ENCODE measurements at places on chromosomes 1 and 21.

- DNase-seq: peak; percentile 27
Measured at GRCh38 chr1:3471356-3472087, 17.1 kb downstream of the ARHGEF16 start.

DNA sequence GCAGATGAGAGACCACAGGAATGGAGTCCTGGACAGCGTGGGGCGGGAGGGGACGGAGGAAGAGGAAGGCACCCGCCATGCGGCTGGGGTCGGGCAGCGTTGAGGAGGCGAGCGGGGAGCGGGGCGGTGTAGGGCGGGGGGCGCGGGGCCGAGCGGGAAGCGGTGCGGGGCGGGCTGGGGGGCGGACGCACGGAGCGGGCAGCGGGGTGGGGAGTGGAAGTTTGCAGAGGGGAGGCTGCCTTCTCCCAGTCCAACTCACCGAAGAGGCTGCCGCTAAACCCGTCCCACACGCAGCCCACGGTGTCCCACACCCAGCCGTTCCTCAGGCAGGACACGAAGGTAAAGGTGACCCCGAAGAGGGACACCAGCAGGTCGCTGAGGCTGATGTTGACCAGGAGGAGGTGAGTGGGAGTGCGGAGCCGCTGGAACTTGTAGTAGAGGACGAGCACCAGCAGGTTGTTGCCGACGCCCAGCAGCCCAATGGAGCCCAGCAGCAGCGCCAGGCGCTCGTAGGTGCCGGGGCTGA is 483 bp downstream of the CHML start:
- no peak for DNase-seq

DNA sequence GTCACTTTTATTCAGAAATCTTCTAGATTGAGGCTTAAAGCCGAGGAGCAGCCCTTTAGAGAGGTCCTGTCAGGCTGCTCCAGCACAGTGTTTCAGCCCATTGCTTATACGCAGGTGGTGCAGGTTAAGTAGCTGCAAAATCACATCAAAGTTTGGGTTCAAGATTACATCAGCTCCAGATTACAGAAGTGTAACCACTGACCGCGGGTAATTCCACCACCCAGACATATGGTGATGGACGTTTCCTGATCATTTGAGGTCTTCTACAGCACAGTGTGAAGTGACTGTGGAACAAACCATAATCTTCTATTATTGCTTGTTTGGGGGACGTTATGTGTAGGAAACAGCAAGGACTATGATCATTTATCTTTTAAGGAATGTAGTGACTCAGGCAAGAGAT is 11.8 kb downstream of the C1orf115 start:
- peak; percentile 22 for DNase-seq

DNA sequence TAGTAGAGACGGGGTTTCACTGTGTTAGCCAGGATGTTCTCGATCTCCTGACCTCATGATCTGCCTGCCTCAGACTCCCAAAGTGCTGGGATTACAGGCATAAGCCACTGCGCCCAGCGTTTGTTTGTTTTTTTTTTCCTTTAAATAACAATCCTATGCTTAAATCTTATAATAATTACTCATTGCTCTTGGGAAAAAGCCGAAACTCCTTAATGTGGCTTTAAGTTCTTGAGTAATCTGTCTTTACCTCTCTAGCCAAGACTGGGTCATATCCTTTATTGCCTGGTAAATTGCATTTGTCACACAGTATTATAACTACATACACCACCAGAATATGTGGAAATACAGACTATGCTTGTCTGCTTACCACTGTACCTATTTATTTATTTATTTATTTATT is 97.1 kb downstream of the MACF1 start:
- no peak for DNase-seq

- DNase-seq: no peak
Measured at GRCh38 chr21:41932191-41932575, 21.6 kb downstream of the C2CD2 start.

DNA sequence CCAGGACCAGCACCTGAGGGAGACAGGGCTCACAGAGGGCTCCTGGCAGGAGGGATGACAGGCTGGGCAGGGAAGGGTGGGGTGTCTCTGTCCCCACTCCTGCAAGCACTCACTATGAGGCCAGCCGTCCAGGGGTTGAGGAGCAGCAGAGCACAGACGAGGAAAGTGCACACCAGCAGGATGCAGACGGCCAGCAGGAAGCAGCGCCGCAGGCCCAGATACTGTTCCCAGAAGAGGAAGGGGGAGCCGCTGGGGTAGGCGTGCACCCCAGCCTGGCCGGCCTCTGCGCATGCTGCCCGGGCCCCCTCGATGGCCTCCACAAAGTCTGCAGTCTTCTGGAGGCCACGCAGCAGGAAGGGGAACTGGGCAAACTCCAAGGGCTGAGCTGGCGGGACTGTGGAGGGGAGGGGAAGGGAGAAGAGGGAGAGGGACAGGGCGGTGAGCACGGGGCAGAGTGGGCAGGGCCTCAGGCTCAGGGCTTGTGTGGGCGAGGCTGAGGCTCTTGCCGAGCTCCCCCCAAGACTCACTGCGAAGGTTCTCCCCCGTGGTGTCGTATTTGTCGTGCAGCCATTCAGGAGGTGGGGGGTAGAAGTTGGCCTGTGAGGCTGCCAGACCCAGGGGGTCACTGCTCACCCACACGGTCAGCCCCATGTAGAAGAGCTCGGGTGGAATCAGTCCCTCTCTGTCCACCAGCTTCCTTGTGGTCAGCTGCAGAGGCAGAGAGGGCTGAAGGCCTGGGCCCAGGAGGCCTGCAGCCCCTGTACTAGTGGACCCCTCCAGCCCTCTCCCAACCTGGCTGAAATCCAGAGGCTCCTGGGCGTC is 16.5 kb downstream of the PTCH2 start:
- peak; percentile 94 for DNase-seq

- DNase-seq: no peak
Measured at GRCh38 chr1:169733924-169734323, at the start of gene SELE. SELE (minus strand) TSS chr1:169734079; CDS start chr1:169733612, 467 bp downstream.

- no peak for DNase-seq
Measured at GRCh38 chr1:233617025-233617424, 3.1 kb downstream of the KCNK1 start.

DNA sequence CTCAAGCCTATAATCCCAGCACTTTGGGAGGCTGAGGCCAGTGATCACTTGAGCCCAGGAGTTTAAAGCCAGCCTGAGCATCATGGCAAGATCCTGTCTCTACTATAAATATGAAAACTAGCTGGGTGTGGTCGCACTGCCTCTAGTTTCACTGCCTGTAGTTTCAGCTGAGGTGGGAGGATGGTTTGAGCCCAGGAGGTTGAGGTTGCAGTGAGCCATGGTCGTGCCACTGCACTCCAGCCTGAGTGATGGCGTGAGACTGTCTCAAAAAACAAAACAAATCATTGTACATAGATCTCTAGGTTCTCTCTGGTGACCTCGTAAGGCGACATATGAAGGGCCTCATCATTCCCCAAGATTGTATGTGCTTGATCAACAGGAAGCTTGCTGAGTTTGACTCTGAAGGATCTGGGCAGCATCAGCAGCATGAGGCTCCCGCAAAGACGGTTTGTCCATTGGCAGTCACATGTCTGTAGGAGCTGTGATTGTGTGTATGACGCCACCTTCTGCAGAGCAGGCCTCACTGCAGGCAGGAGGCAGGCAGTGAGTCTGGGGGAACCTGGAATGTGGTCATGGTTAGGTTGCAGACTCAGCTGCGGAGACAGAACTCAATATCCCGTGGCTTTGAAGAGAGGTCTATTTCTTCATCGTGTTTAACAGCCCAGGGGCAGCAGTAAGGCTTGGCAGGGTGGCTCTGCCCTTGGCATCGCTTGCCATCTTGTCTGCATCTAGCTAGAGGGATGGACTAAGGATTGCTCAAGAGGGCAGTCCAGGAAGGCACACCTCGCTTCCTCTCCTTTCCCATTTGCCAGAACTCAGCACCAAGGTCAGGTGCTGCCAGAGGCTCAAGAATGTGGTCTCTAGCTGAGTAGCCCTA is 14.0 kb downstream of the ATP5PO start:
- peak; percentile 44 for DNase-seq

GRCh38 chr1:18830596-18830995 is 28.9 kb downstream of the TAS1R2 start:
- no peak for DNase-seq

DNA sequence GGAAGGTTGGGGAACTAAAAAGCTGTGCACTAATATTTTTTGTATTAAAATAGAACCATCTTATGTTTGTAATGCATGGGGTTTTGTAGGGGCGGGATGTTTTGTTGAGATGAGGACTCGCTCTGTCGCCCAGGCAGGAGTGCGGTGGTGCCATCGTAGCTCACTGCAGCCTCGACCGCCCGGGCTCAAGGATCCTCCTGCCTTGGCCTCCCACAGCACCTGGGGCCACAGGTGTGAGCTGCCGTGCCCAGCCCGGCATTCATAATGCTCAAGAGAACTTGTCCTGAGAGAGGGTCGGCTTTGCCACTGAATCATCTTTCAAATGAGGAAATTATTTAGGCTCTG is 3.0 kb upstream of the C1orf159 start:
- no peak for DNase-seq

DNA sequence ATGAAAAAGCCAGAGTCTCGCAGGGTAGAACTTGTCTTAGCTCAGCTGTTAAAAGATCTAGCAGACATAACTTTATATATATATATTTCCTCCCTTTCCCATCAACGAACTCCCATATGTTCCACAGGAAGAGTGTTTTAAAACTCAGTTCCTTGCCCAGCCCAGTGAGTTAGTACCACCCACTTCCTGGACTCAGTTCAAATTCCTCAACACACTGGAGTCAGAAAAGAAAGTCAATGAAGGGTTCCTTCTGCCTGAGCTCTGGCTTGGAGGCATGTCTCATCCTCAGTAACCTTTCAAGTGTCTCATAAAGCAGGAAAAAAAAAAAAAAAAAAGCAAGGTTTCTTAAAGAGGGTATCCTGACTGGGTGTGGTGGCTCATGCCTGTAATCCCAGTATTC is 15.6 kb downstream of the TPM3 start:
- DNase-seq: peak; percentile 64

DNA sequence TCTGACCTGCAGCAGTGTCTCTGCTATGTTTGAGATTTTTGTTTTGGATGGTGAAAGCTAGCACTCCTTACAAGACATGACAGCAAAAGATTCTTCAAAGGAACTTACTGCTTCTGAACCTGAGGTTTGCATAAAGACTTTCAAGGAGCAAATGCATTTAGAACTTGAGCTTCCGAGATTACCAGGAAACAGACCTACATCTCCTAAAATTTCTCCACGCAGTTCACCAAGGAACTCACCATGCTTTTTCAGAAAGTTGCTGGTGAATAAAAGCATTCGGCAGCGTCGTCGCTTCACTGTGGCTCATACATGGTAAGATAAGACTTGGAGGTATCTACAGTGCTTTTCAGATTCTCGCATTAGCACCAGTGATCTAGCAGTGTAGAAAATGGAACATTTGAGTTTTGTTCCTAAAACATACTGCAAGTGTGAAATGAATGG is 200.2 kb downstream of the PDE4B start:
- DNase-seq: no peak

- DNase-seq: no peak
Measured at GRCh38 chr1:216261631-216262030, 161.6 kb downstream of the USH2A start.

GRCh38 chr1:165896277-165896676 is 68.9 kb downstream of the UCK2 start:
- no peak for DNase-seq

GRCh38 chr1:95352767-95353166 is 118.8 kb downstream of the RWDD3 start:
- DNase-seq: no peak

DNA sequence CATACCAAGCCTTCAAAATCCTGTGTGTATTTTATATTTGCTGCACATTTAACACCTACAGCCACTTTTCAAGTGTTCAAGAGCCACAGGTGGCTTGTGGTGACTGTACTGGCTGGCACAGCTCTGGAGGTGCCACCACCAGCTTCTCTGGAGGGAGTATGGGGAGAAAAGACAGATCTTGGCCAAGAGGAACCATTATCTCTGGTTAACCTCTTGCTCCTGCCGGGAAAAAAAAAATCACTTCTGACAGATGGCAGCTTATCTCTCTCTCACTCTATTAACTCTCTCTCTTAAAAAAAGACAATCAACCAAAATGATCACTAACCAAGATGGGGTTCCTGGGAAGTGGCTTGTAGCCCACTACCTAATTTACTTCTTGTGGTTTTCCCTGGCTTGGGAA is 1.2 kb upstream of the RIIAD1 start:
- no peak for DNase-seq

DNA sequence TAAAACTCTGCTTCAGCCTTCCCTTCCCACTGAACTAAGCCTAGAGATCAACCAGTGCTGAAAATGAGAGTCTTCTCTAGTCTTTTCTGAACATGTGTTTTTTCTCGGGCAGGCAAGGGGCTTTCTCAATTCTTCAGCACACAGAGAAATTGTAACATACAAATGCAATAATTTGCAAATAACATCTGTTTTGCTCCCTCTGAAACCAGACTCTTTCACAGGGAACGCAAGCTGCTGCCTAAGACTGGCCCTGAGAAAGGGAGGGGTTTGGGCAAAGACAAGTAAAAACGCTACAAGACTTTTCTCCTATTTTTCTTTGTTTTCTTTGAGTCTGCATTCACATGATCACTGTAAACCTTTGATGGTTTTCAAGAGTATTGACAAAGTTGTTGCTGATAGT is 39.6 kb upstream of the VN1R5 start:
- no peak for DNase-seq

- peak; percentile 22 for DNase-seq
Measured at GRCh38 chr1:108154314-108154713, 45.8 kb downstream of the SLC25A24 start.

DNA sequence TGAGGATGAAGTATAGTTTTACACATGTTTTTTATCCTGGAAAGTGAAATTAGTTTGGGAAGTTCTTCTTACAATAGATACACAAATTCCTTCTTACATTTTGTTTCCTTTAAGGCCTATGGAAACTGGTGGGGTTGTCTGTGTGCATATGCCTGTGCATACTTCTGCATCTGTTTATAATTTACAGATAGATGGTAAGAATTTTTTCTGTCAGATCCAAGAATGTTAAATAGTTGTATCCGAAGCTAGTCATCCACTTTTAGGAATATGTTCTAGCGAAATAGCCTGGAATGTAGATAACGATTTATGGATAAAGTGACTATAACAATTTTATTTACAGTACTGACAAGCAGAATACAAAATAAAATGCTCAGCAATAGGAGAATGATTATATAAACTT is 194.1 kb downstream of the ROR1 start:
- DNase-seq: no peak

DNA sequence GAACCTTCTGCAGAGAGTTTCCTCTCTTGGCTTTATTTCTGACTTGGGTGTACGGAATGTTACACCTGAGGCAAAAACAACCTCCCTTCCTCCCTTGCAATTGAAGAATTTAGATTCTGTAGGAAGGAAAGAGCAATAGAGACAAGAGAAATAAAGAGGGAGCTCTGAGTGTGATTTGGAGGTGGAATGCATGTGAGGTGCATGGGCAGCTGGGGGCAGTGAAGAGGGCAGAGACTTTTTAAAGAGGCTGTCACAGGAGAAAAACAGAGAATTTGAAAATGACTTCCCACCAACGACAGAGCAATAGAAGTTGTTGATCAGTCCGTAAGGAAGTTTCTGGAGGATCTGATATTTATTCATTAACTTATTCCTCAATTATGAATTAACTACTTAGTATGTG is 172.0 kb upstream of the B3GALT2 start:
- DNase-seq: no peak

GRCh38 chr1:204947338-204947737 is 76.7 kb downstream of the NFASC start:
- no peak for DNase-seq

GRCh38 chr1:76444773-76445172 is 370.2 kb downstream of the ST6GALNAC3 start:
- no peak for DNase-seq

All from suppressor macrophage (primary cell).